RPMI8226 (cell line): ENCODE measurements at places on chromosomes 2 and 18.
A peak's percentile ranks its signal among the peaks of the same experiment; 100 is the strongest.

GRCh38 chr2:305366-305765, 17.5 kb upstream of the ALKAL2 start:
- no peak for DNase-seq

GRCh38 chr18:3350566-3351527, 88.9 kb downstream of the MYL12B start:
- DNase-seq, result peak; percentile 13

DNA sequence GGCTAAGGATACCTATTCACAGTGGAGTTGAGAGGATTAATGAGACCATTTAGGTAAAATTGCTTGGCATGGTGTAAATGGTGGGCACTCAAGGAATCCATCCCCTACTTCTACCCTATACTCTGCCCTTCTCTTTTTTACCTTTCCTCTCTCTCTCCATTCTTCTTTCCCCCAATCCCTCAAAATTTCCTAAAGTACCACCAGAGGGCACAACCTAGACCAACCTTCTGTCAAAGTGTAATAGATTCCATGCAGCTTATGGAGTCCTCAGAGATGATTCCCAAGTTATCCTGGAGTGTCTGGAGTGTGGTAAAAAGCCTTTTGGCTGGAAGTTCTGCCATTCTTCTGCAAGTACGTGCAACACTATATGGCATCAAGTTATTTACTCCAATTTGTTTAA, 33.0 kb upstream of the CCDC195 start:
- DNase-seq, result no peak

GRCh38 chr2:162258169-162258568, 14.9 kb upstream of the FAP start:
- DNase-seq, result no peak

- no peak for DNase-seq
Measured at GRCh38 chr2:233140978-233141377, 80.8 kb downstream of the INPP5D start.

DNA sequence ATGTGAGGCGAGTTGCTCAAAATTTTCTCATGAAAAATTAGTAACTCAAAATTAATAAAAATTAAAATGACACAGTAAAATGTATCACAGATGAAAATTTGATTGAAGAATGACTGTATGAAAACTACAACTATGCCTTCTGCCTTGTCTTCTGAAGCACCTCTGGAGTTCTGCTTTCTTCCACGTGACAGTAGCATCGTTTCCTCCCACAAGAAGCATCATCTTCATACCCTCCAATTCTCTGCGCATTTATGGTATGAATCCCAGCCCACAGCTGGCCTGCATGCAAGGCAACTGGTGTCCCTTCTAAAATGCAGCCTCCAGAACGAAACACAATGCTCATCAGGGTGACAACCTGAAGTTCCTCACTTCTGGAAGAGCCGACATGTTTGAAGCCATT, 189.9 kb downstream of the MYO1B start:
- DNase-seq, result no peak

DNA sequence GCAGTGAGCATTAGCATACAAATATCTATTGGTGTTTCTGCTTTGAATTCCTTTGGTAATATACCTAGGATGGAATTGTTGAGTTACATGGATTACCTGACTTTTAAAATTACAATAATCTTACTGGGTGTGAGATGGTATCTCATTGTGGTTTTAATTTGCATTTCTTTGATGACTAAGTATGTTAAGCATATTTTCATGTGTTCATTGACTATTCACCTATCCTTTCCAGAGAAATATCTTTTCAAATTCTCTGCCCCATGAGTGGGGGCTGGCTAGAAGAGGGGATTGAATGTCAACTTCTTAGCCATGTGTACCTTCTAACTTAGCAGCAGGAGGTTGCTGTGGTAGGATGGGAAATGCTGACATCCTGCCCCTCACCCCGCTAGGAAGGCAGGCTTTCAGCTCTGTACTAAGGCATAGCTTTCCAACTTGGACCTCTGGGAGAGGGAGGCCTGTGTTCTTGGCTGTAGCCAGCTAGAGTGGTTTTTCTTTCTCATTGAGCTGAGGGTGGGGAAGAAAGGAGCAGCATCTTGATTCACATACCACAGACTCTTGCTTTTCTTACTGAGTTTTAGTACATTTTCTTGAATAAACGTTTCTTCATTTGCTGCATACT, 63.3 kb upstream of the TTC27 start:
- DNase-seq, result no peak

DNA sequence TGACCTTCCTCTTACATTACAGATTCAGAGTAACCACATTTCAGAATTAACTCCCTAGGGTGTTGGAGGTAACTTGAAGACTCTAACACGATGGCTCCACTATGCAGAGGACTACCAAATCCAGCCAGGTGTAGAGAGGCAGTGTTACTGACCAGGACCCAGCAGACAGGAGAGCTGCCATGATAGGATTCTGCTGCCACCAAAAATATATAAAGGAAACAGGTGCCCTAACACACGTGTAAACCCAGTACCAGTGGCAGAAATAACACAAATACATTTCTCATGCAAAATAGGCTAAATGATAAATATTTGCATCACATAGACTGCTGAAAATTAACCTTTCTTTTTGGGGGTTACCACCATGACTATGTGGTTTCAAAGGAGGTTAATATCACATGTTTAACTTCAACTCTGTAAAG, 7.0 kb downstream of the ZBTB14 start:
- DNase-seq, result no peak

- DNase-seq, result no peak
Measured at GRCh38 chr2:216557413-216557812, 58.8 kb downstream of the RPL37A start.

GRCh38 chr2:7633566-7634153, 716.4 kb downstream of the RNF144A start:
- peak; percentile 75 for DNase-seq

DNA sequence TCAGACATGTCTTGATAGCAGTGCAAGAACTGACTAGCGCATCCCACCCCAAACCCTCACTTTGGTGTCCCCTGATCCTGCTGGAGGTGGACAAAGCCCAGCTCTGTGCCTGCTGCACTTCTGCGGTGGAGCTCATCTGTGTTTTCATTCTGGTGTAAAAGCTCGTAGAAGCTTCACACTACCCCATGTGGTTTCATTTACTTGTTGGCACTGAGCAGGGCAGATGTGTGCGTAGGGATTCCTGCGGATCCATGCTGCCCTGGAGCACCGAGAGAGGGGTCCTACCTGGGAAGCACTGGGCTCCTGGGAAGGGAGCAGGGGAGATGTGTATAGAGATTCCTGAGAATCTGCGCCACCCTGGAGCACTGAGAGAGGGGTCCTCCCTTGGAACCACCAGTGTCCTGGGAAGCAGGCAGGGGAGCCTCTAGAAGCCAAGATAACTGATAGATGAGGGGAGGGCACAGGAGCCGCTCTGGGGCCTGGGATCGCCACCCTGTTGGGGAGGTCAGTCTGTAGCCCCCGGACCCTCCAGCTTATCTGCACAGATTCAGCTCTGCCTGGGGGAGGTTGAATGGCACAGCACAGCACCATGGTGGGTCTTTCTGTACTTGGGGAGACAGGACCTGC, 106.9 kb upstream of the OTOS start:
- no peak for DNase-seq

DNA sequence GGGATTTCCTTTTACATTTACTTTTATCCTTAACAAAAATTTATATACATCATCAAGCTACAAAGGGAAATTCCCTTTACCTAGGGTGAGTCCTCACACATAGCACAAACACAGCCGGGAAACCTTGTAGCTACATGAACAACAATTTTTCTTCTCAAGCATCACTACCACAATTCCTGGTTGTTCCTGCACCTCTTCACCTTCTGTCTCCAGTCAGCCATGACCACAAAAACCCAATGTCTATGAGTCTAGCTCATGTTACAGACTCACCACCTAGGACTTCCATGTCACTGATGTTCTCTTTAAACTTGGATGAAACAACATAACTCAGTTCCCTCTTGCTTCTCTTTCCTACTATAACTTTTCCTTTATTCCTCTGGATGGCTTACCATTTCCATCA, 460.4 kb downstream of the MBD2 start:
- no peak for DNase-seq

DNA sequence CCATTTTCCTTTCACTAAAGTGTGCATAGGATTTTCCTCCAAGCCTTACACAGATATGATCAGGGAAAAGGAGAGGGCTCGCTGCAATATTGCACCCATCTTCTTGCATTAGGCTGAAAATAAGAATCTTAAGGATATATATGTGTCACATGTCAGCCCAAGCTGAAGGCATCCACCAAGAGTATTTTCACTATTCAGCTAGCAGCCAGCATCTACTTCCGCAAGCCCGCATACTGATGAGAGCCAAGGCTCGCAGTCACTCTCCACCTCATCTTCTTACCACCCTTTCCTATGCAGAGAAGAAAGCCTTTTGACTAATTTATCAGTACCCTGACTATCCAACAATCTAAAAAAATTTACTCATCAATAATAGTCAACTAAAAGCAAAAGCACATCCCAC, 6.1 kb downstream of the TMEM163 start:
- no peak for DNase-seq

- no peak for DNase-seq
Measured at GRCh38 chr2:234147335-234147861, 96.9 kb downstream of the SPP2 start.

- no peak for DNase-seq
Measured at GRCh38 chr2:114926303-114926702, 483.9 kb downstream of the DPP10 start.

DNA sequence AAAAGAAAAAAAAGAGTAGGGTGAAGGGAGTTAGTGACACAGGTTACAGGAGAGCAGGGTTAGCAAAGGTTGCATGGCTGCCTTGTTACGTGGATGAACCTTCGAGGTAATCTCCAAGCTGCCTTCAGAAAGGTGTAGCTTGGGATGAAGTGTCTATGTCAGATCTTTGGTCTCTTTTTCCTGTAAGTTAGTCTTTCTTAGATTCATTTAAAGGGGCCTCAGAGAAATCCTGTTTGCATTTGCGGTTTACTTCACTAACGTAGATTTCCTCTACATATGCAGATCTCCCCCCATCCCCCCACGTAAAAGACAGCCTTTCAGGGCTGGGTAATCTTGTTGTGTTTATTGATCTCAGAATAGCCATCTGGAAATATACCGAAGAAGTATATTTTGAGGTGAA, 83.7 kb downstream of the MTA3 start:
- DNase-seq, result no peak

GRCh38 chr2:153307223-153307622, 171.3 kb downstream of the RPRM start:
- DNase-seq, result no peak

DNA sequence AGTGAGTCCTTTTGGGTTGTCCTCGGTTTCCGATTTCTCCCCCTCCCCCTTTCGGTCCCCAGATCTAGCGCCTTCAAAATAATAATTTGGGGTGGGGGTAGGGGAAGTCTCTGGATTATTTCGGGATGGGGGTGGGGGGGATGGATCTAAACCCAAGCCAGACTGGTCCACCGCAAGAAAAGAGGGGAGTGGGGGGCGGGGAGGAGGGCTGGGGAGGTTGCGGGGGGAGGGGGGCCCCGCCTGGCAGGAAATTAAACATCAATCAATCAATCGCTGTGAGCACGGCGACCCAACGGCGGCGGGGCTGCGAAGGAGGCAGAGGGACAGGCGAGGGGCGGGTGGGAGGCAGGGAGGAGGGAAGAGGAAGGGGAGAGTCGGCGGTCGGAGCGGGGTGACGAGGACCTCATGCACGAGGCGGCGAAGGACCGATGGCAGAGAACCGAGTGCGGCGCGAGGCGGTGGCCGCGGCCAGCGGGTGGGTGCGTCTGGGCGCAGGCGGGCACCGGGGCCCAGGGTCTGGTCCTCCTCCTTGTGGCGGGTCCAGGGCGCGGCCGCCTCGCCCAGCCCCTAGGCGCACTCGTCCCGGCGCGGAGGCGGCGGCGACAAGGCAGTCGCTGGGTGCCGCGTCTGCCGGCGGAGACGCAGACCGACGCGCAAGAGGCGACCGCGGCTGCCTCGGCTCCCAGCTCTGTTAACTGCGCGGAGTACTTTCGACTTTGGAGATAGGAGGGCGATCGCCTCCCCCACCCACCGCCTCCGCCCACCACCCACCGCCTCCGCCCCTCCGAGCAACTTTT, 468 bp upstream of the SATB2 start:
- DNase-seq, result peak; percentile 49

- no peak for DNase-seq
Measured at GRCh38 chr2:179428649-179429048, 164.0 kb upstream of the SESTD1 start.

DNA sequence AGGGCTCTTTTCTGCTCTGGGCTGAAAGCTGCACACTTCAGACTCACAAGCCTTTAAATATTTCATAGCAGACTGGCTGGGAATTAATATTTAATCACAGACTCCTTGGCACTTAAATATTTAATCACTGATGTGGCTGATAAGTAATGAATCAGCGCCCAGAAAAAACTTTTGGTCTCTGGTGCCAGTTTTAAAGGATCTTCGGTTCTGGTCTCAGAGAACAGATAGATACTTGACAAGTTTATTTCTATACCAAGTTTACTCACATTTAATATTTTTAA, 201.2 kb downstream of the MYCN start:
- DNase-seq, result no peak

DNA sequence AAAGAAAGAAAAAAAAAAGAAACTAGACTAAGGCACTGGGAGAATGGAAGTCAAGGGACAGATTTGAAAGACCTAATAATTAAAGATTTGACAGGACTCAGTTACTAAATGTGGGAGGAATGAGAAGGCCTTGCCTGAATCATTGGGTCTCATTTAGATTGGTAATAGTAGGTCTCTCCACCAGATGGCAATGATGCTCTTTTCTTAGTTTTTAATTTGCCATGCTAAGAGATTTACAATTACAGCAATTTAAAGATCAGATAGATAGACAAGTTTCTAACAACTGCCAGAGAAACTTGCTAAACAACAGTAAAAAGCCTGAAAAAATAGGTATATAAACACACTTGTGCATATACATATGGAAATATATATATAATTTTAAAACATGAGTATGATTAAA, 153.0 kb downstream of the TMEM247 start:
- DNase-seq, result peak; percentile 24

- no peak for DNase-seq
Measured at GRCh38 chr2:173690349-173690748, 274.8 kb downstream of the SP3 start.

GRCh38 chr2:19235308-19235707, 123.1 kb downstream of the OSR1 start:
- no peak for DNase-seq

- DNase-seq, result no peak
Measured at GRCh38 chr2:99389371-99389770, 52.2 kb downstream of the EIF5B start.

- DNase-seq, result no peak
Measured at GRCh38 chr2:41912776-41913175, 135.0 kb upstream of the PKDCC start.
